NCI-H2107 (cell line): ENCODE measurements at places on chromosomes 13 and 19.

GRCh38 chr13:27967203-27967735 is 1.8 kb downstream of the CDX2 start:
- DNase-seq = no peak

- no peak for DNase-seq
Observed at GRCh38 chr13:66895320-66895719, 334.8 kb downstream of the PCDH9 start.

- no peak for DNase-seq
Observed at GRCh38 chr13:100517728-100518127, 70.9 kb downstream of the GGACT start.

- DNase-seq = no peak
Observed at GRCh38 chr19:41133260-41133659, 19.0 kb downstream of the CYP2F1 start.

DNA sequence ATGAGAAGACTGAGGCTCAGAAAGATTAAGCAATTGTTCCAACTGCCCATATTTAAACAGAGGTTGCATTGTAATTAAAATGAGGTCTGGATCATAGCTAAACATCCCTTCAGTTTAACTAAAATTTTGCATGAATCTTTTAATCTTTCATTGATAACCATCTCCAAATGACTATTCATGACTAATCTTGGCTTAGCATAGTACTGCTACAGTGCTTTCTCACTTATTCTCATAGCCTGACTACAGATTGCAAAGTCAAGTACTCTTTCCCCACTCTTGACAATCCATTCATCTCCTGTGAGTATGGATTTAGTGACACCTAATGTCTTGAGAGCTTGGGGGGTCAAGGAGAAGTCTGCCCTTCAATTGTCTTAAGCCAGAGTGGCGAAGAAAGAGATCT is 258.4 kb downstream of the RFC3 start:
- DNase-seq = no peak

GRCh38 chr13:35293579-35294226 is 182.8 kb downstream of the MAB21L1 start:
- DNase-seq = no peak

DNA sequence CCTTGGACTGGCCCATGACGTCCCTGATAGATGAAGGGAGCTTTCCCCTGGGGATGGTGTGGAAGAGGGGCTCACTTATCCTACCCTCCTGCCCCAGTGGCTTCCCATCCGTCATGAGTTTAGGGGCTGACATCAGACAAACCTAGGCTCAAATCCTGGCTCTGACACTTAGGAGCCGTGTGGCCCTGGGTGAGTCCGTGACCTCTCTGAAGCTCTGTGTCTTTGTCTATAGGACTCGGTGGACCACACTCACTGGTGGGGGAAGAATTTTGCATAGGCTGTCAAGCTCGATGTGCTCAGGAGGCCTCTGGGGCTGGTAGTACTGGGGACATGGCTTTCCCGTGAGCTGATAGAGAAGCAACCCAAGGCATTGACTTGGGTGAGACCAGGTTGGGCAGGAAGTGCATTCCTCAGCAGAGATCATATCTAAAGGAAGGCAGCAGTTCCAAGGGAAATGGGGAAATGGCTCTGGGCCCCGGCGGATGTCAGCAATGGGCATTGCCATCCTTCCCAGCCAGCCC is 17.4 kb upstream of the AP1M2 start:
- no peak for DNase-seq

- no peak for DNase-seq
Observed at GRCh38 chr19:18109733-18110608, 12.4 kb downstream of the MAST3 start.

DNA sequence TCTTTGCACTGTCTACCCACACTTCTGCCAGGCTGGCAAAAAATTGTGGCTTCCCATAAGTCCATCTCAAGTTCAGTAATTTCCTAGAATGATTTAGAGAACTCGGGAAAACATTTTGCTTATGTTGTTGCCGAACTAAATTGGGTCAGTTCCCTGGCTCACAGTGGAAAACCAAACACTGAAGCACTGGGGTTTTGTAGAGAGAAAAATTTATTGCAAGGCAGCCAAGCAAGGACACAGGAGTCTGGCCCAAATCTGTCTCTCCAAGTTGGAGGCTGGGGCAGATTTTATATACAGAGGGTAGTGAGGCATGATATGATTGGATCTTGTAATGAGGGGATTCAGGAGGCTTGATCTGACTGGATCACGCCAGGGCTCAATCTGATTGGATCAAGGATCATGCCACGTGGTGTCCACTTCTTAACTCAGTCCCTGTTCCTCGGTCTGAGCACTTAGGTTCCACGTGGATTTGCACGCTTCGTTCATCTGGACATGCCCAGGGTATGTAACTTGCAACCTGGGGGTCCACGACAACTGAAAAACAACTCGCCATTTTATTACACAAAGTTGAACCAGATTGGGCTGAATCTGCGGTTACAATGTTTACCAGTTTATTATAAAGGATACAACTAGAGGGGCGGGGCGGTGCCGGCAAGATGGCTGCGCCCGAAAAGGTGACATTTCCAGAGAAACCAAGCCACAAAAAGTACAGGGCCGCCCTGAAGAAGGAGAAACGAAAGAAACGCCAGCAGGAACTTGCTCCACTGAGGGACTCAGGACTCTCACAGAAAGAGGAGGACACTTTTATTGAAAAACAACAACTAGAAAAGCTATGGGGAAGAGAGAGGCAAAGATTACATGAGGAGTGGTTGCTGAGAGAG is 7.3 kb downstream of the CD209 start:
- DNase-seq = no peak

GRCh38 chr13:92379371-92379770 is 847.2 kb upstream of the GPC6 start:
- no peak for DNase-seq

DNA sequence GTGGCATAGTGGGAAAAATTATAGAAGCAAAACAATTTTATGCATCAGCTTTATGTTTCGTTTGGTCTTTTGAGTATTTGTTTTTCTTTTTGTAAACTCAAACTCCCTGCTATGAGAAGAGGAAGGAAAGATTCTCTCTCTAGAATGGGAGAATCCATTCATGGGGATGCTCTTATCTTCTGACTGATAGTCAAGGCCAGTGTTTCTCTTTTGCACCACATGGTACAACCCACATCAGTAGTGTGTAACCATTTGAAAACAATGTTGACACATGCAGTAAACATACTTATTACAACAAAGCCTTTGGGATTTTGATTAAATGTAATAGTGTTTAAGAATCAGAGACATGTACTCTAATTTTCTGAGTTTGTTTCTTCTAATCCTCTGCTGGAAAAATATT is 490.5 kb downstream of the MYO16 start:
- DNase-seq = no peak

- no peak for DNase-seq
Observed at GRCh38 chr19:6721773-6722172, 1.3 kb upstream of the C3 start.

DNA sequence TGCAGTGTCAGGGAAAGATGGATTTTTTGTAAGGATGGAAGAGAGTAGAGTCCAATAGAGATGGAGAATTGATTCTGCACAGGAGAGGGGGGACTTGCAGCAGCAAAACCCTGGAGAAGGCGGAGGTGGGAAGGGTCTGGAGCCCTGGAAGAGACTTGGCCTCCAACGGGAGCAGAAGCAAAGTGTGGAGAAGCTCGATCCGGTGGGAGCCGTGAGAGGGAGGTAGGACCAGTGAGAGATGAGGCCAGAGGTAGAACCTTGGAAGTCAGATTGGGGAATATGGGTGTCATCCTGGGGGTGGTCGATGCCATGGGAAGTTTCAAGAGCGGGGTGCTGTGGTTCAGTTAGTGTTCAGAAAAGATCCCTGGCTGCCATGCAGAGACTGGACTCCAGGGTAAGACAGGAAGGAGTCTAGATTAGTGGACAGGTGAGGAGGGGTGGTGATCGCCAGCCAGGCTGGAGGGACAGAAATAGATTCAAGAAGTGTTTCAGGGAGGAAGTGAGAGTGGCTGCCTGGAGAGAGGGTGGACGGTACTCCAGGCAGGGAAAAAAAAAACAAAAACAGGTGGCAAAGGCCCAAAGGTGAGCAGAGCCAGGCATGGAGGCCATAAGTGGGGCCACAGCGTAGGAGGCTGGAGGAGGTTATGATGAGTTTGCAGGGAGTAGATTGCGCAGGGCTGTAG is 2.6 kb downstream of the PPP5C start:
- no peak for DNase-seq

DNA sequence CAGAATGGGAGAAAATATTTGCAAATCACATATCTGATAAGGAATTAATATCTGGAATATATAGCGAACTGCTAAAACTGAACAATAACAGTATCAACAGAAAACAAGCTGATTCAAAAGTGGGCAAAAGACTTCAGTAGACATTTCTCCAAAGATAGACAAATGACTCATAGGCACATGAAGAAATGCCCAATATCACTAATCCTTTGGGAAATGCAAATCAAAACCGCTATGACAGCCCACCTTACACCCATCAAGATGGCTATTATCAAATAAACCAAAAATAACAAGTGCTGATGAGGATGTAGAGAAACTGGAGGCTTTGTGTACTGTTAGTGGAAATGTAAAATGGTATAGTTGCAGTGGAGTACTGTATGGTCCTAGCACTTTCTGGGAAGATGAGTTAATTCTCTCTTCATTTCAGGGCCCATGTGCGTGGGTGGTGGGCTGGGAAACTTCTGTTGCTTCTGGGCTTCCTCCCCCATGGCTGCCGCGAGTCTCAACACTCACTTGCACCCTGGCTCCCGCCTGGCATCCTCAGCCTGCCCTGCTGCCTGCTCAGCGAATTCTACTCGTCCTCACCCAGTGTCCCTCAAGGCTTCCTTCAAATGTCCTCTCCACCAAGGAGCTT is 12.4 kb upstream of the GJA3 start:
- no peak for DNase-seq

GRCh38 chr19:19627621-19628500 is at the start of gene LPAR2:
Gene LPAR2, minus strand, starts transcription at chr19:19628220. Its CDS starts 945 bp downstream, at chr19:19627275.
- DNase-seq = peak; percentile 35

GRCh38 chr13:75803164-75803611 is 167.1 kb downstream of the LMO7 start:
- DNase-seq = no peak

- no peak for DNase-seq
Observed at GRCh38 chr13:113309473-113309872, 12.4 kb downstream of the LAMP1 start.

DNA sequence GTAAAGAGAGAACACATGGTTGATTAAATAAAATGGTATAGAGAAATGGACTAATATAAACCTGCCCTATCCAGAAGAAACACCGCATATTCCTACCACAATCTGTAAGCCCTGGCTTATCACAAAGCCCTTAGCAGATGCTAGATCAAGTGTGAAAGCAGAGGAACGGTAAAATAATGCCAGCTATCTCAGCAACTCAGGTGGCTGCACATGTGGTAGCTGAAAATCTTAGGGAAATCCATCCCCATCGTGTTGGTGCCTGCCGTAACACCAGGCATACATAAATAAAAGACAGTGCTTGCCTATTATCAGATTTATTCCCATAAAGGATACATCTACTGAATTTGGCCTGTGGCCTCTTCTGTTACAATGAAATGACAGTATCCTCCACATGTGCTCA is 304.1 kb upstream of the MAB21L1 start:
- DNase-seq = no peak

DNA sequence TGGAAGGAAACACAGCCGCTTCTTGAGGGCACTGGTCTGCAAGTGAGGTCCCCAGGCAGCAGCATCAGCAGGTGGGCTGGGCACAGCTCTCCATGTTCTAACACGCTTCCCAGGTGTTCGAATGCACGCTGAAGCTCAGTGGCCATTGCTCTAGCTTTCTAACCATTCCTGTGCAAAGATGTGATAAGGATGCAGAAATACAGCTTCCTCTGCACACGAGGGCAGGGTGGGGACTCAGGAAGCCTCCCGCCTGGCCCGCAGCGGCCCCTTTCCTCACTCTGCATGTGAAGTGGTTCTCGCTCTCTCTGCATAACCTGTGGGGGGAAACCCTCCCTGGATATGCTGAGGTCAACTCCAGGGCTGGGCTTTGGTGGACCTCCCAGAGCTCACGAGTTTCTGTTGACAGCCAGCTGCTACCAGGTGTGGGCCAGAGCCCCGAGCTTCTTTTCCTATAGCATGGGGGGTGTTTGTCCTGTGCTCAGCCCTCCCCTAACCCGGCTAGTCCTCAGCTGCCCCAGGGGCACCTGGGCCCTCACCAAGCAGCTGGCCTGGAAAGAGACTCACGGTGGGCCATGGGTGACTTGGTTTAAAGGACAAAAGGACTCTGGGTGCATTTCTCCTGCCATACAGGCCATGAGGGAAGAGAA is 168.2 kb downstream of the TEX29 start:
- DNase-seq = no peak

- DNase-seq = no peak
Observed at GRCh38 chr13:50850445-50850844, 7.0 kb upstream of the DLEU7 start.

- no peak for DNase-seq
Observed at GRCh38 chr13:45851171-45851921, at the start of gene SIAH3. Gene SIAH3, minus strand, starts transcription at chr13:45851753. Its CDS starts 124 bp downstream, at chr13:45851629.

- DNase-seq = no peak
Observed at GRCh38 chr19:14114854-14115253, 2.7 kb downstream of the PRKACA start.

DNA sequence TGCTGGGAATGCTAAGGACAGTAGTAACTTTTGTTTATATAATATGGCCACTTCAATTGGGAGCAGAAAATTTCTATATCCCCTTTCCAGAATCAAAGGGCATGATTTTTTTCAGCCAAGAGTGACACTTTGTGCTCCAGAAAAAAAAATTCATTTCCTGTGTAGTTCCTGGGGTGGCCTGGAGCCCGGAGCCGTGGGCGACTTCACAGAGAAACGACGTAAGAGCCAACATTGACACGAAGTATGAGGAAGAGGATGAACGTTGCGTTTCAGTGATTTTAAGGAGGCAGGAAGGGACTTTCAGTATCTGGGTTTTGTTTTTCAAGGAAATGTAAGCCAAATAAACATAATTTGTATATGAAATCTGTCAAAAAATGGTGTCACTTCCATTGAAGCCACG is 187.6 kb downstream of the STK24 start:
- DNase-seq = no peak

GRCh38 chr13:84574851-84575250 is 692.6 kb upstream of the SLITRK1 start:
- DNase-seq = no peak

GRCh38 chr13:75175575-75175974 is 306.4 kb downstream of the TBC1D4 start:
- DNase-seq = no peak

GRCh38 chr13:39025433-39025839 is 12.5 kb downstream of the PROSER1 start:
- no peak for DNase-seq

DNA sequence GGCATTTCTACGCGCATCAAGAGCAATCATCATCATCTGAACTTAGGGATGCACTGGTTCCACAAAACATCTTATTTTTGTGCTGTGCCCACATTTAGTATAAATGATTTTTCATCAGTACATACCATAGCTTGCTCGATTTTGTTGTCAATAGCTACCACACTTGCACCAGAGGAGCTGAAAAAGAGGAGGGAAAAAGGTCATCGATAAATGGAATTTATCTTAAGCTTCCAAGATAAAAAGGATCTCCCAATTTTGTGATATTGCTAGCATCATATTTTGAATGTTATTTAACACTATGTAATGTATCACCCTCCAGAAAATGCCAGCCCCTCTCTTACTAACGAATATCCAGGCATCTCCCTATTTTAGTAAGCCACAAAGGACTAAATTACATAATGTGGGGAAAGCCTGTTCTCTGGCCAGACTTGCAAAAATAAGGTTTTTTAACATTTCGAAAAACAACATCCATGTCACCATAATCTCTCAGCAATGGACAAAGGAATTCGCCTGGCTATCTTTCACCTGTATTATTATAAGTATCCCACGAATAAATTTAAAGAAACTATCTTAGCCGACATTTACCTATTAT is 62.4 kb downstream of the SERP2 start:
- no peak for DNase-seq
